ENCODE measurements at places on chromosomes 7 and 10.
A peak's percentile ranks its signal among the peaks of the same experiment; 100 is the strongest.

GRCh38 chr10:120543291-120543690 lies 86.3 kb downstream of the PLPP4 start:
- DNase-seq, result no peak

GRCh38 chr10:58813573-58813972 lies 300.9 kb downstream of the BICC1 start:
- DNase-seq, result no peak

- DNase-seq, result no peak
Measured at GRCh38 chr10:8594176-8594575, 539.7 kb downstream of the GATA3 start.

DNA sequence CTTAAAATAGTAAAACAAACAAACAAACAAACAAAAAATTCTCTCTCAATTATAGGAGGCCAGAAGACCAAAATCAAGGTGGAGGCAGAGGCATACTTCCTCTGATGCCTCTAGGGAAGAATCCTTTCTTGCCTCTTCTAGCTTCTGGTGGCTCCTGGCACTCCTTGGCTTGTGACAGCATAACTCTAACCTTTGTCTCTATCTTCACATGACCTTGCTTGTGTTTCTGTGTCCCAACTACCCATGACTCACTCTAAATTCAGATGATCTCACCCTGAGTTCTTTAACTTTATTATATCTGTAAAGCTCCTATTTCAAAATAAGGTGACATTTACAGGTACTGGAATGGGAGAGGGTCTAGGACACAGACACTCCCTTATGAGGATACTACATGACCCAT lies 88.3 kb upstream of the ANTXRL start:
- DNase-seq, result no peak

DNA sequence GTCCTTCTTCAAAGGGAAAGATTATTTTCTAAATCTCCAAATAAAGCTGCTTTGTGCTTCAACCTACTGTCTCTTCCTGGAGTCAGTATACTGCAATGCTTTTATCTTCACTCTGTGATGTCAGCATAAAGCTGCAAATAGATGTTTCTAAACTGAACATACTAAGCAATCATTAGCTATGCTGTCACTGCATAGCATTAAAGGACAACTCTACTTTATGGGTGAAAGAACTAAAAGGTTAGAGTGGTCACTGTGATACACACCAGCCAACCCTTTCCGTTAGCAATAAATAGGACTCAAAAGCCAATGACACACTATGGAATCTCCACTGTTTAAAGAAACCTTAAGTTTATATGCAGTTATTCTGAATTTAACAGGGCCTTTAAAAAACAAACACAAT lies 1.8 kb downstream of the CCDC186 start:
- peak; percentile 1 for DNase-seq

DNA sequence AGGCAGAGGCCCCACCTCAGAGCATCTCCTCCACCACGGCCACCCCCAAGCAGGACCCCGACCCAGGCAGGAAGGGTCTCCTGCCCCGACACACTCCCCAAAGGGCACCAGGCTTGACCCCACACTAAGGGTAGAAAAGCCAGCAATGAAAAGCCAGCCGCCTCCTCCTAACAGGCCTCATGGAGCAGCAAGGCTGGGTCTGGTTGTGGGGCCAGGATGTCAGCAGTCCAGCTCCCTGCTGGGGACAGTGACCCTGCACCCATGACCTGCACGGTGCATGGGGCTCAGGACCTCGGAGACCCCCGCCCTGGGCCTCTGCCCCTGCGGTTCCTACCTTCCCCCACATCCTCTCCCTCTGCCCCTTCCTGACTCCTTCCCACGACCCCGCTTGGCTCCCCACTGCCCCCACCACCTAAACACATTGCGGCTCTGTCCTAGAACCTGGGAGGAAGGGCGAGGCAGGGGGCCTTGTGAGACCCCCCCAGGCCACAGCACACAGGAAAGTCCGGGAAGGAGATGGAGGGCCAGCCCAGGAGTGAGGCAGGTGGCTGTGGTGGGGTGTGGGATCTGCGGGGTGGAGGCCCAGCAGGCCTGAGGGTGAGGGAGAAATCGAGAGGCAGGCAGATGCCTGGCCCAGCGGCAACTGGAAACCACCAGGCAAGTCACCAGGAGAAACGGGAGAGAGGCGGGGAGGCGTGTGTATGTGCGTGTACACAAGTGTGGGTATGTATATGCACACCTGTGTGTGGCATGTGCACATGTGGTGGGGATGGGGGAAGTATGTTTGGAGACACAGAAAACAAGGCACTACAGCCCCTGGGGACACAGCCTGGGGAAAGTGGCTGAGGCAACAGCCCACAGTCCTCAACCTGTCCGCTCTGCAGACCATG lies 229.9 kb downstream of the MAD1L1 start:
- DNase-seq, result no peak

DNA sequence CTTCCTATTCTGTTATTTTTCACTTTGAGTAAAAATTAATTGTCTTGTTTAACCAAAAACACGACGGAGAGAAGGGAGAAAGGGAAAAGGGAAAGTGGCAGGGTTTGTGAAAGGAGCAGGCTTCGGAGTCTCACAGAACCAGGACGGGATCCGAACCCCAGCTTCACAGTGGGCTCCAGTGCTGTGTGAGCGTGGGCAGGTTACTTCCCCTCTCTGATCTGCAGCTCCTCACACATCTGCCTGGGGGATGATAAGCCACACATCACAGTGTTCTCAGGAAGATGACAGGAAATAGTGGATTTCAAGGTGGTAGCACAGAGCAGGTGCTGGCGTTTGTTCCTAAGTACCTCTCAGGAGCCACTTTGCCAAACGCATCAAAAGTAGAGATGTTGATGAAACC lies 94.2 kb upstream of the GPR26 start:
- DNase-seq, result no peak

GRCh38 chr10:86690657-86691084 lies 22.4 kb downstream of the LDB3 start:
- no peak for DNase-seq

DNA sequence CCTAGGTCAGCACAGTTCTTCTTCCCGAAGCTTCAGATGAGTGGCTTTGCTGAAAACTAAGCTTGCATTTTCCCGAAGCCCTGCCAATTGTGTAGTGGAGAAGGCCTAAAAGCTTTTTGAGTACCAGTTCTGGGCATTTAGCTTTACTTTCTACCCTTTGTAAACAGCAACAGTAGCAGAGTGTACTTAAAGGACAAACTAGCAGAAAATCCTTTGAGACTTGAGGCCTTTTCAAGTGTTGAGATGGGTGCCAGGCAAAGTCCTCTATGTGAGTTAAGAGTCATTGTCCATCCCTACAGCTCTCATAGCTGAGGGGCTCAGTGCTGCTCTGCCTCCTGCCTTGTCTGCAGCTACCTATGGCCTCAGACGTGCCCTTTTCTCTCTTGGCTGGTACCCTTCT lies 368.2 kb downstream of the CCSER2 start:
- no peak for DNase-seq

DNA sequence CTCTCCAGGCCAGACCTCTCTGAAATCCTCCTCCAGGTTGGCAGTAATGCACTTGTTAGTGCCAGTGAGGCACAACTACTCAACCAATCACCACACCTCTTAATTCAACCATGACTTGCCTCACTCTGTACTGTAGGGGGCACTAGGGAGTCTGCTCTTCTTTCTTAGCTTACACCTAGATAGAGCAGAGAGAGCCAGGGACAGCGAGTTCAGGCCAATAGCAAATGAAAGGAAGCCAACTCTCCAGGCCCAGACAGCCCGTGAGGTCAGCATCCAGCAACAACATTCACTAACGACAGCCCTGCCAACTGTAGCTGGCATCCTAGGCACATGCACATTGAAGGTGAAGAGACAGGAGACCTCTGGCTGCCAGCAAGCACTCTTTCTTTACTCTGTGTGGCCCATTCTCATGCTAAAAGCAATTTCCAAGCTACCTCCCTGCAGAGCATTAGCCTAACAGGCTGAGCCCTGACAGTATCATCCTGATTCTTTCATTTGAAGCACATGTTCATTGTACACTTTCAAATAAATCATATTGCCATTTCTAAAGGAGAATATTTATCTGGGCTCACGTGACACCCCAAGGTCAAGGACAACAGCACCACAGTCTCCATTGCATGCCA lies 136.3 kb downstream of the DPY19L1 start:
- peak; percentile 7 for DNase-seq

GRCh38 chr7:143485500-143485899 lies 7.8 kb downstream of the TAS2R41 start:
- DNase-seq, result no peak

- DNase-seq, result no peak
Measured at GRCh38 chr10:35398908-35399307, 62.6 kb downstream of the CCNY start.

GRCh38 chr7:44990109-44991023 lies 9.6 kb upstream of the CCM2 start:
- DNase-seq, result no peak

GRCh38 chr10:84478151-84478550 lies 149.8 kb downstream of the CCSER2 start:
- no peak for DNase-seq

DNA sequence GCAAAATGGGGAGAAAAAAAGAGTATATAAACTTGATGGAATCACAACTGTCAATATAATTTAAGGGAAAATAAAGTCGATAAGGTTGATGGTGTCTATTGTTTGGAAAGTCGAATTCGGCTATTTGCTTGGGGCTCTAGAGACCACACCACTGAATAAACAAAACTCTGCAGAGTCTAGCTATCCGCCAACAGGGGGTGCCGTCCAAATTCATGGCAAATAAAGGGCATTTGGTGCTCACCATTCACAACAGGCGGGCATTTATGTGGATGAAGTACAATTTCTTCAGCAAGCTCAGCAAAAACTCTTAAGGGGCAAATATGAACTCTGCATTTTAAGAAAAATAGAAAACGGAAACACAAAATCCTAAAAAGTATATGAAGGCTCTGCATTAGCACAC lies 23.3 kb downstream of the CD36 start:
- DNase-seq, result no peak

- DNase-seq, result no peak
Measured at GRCh38 chr7:50559881-50560280, 5.3 kb downstream of the DDC start.

- DNase-seq, result peak; percentile 52
Measured at GRCh38 chr10:60732807-60733516, 45.3 kb upstream of the CDK1 start.

- no peak for DNase-seq
Measured at GRCh38 chr10:131936294-131936693, 35.5 kb downstream of the PPP2R2D start.

GRCh38 chr10:30057421-30057841 lies 2.0 kb downstream of the JCAD start:
- DNase-seq, result no peak

DNA sequence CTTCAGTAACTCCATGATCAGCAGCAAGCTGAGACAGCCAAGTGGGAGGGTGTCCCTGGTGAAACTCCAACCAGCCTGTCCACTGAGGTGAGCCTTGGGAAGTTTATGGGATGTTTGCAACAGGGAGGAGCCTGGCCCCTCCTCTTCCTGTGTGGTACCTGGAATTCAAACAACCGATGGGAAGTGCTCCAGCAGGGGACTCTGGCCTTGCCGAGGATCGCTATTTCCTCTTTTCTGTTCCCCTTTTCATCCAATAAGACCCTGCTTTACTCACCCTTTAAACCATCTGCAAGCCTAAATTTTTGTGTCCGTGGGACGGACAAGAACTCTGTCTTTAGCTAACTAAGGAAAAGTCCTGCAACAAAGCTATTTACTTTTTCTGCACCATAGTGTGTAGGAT lies 491.1 kb upstream of the ZMIZ1 start:
- DNase-seq, result no peak

DNA sequence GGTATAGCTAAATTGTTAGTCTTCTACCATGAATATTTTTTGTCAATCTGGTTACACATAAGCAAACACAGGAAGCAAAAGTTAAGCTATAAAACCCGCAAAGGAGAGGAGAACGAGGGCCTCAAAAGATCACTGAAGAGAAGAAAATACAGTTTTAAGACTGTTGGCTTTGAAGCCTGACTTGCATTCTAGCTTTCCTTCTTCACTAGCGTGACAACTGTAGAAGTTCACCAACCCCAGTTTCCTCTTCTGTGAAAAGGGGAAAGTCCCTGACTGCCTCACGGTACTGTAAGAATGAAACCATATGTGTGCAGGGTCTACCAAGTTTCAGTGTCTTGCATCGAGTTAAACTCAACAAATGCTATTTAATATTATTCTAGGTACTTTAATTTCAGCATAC lies 7.5 kb upstream of the LRRN3 start:
- peak; percentile 76 for DNase-seq

DNA sequence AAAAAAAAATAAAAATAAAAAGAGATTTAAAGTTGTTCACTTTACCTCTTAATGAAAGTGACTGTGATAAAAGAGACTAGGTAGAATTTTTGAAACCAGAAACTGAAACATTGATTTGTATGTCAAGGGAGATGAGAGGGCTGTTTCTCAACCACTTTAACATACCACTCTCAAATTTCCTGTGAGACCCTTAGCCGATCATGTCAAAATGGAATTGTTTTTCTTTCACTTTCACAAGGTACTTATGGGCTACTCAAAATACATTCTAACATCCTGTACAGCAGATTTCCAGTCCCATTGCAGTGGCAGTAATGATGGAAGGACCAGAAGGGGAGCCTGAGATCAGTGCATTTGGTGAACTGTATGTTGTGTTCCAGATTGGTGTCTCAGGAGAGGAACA lies 261.2 kb downstream of the PPP1R3A start:
- DNase-seq, result no peak

GRCh38 chr7:131370523-131370968 lies 42.9 kb downstream of the MKLN1 start:
- peak; percentile 63 for DNase-seq

DNA sequence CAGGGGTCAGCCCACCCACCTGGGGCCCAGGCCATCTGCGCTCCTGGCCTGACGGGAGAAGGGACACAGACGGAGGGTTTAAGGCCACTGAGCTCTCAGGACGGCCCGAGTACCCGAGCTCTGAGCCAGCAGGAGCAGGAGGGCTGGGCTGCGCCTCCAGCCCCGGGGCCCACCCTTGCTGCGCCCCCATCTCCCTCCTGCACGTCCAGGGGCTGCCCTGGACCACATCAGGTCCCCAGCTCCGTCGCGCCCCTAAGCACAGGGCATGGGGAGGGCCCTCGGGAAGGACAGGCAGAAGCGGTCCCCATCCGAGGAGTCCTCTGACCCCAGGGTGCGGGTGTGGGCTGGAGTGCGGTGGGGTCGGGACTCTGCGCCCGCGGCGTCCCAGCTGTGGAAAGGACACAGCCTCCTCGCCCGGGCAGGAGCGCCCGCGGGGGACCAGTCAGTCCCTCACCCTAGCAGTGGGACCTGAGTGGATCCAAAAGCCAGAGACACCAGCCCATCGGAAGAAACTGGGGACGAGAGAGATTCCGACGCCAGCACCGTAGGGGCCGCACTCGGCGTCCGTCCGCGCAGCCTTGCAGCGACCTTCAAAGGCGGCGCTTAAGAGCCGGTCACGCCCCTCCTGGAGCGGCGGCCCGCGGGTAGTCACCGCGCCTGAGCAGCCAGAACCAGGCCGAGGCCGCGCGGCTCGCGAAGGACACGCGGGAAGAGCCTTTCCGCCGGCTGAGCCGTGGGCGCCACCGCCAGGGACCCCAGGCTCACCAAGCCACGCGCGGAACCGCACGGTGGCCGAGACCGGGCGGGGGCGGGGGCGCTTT lies 15.9 kb downstream of the CAMK2B start:
- DNase-seq, result no peak
